ENCODE measurements at places on chromosomes 2 and 18.

DNA sequence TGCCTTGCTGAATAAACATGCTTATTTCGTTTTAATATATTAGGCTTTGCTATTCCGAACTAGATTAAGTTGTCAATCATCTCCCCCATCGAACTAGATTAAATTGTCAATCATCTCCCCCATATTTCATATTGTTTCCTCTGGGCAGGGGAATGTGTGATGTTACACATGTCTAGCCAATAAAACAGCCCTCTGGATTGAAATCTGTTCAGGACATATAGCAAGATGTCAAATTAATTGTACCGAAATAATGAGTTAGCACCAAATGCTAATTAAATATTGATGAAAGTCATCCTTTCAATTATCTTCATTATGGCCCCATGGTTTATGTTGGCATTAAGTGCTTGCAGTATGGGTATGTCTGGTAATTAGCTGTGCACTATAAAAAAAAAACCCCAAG, 135.5 kb downstream of the SPOPL start:
- no peak for DNase-seq

DNA sequence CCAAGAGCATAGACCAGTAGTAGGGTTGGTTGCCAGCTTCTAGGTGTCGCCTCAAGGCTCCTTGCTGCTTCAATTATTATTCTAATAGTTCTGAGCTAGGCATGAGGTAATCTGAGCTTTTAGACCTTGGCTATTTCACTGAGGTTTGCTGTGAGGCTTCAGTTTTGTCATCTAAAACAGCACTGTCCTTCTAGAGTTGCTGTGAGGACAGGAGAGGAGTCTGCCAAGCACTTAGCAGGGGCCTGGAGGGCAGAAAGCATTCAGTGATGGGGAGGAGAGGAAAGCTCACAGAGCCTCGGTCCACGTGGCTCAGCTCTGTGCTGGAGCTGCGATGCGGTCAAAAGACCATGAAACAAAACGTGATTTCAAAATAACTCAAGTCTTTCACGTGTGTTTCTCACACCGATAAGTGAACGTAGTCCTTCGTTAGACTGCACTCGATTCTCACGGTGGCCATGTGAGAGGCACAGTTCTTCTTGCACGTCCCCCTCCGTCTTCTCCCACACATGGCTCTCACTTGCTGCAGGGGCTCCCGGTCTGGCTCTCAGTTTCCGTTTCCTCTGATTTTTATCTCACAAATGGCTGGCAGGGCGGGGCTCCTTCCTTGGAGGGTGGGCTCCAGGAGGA, 113.7 kb downstream of the B3GNT2 start:
- DNase-seq, result no peak

DNA sequence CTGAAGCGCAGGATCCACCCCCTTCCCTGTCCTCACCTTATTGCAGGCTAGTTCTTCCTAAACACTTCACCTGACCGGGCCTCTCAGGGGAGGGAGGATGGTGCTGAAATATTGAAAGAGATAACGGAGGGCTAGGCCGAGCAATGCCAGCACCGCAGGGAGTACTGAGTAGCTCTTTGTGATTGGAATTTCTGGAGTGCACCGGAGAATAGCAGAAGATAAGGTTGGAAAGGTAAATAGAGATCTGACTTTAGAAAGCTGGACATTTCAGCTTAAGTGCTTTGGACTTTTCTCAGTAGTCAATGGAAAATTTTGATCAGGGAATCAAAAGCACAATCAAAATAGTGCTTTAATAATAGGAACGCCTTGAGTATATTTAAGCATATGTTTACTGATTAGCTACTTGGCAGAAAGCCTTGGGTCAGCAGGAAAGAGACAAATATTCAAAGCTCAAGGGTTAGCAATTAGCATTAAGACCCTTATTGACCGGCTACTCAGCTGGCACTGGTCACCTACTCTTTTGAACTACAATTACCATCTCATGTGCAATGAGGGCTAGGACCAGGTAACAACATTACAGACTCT, 142.9 kb upstream of the NDUFV2 start:
- no peak for DNase-seq

- no peak for DNase-seq
Observed at GRCh38 chr18:36340246-36340645, 42.7 kb downstream of the FHOD3 start.

GRCh38 chr2:212936572-212936971, 214.8 kb downstream of the IKZF2 start:
- DNase-seq, result no peak

- no peak for DNase-seq
Observed at GRCh38 chr2:120762341-120763061, 26.8 kb downstream of the GLI2 start.

GRCh38 chr2:158602027-158602426, 145.3 kb downstream of the PKP4 start:
- DNase-seq, result no peak

- DNase-seq, result peak; percentile 74
Observed at GRCh38 chr2:235614900-235615712, 121.3 kb downstream of the AGAP1 start.

DNA sequence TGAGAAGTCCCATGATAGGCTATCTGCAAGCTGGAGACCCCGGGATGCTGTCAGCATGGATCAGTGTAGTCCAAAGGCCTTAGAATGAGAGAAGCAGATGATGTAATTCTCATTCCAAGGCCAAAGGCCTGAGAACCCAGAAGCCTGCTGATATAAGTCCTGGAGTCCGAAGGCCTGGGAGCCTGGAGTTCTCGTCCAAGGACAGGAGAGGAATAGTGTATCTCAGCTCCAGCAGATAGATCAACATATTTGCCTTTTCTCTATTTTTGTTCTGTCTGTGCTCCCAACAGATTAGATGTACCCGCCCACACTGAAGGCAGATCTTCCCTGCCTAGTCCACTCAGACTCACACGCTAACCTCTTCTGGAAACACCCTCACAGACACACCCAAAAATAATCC, 454.9 kb upstream of the CHAC2 start:
- no peak for DNase-seq

GRCh38 chr2:9984217-9984739, 32.8 kb downstream of the GRHL1 start:
- no peak for DNase-seq

DNA sequence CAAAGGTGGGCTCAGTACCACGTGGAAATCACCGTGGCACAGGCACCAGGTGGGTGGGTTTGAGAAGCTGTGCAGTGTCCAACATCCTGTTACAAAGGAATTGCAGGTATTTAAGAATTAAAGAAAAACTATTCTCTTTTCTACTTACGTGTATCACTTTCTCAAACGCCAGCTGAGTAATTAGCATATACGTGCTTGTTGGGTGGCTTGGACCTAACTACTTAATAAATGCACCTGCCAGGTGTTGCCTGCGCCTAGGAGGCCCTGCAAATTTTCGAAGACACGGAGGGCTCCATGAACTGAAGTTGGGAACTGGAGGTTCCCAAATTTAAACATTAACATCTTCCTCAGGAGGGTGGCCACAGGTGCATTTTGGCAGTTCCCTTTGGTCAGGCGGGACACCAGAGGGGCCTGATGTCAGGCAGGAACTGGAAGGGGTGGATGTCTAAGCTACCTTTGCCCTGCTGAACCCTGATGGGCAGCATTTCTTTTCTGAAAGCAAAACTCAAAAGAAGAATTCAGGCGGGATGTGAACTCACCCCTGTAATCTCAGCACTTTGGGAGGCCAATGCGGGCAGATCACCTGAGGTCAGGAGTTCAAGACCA, 84.8 kb downstream of the HS6ST1 start:
- DNase-seq, result no peak

DNA sequence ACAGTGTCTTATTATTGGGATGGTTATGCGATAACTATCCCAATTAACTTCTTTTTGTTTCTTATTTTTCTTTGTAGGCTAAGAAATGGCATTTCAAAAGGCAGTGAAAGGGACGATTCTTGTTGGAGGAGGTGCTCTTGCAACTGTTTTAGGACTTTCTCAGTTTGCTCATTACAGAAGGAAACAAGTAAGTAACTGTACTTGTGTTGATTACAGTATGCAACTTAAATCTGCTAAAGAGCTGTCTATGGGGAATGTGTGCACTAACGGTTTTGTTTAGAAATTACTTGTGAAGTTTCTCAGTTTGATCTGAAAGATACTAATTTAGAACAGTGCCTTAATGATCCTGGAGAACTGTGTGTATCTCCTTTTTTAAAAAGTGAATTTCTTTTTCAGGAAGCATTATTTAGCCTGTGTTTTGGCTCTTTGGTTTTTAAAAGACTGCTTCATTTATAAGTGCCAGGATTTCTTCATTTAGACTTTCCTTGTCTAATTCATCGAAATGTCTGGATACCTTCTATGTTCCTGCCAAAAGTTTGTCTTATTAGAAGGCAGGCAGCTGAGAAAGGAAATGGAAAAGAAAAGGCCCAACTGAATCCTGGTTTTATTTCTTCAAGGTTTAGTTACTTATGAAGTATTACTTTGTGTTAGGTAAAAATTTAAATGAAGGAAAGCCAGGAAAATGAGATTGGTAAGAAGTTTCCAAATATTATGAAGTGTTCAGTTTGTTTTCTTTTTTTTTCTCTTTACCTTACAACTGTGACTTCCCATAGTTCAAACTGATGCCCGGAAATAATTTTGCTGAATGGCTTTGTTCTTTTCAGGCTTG, 40.1 kb downstream of the GPD2 start:
- DNase-seq, result no peak

DNA sequence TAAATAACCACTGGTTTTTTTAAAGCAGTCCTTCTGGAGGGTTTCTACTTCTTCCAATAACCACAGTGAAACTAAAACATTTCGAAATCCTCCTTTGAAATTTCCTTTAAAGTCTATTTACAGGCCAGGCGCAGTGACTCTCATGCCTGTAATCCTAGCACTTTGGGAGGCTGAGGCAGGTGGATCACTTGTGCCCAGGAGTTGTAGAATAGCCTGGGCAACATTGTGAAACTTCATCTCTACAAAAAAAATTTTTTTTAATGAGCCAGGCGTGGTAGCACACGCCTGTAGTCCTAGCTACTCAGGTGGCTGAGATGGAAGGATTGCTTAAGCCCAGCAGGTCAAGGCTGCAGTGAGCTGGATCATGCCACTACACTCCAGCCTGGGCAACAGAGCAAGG, 15.2 kb downstream of the KIDINS220 start:
- no peak for DNase-seq

- no peak for DNase-seq
Observed at GRCh38 chr2:64952511-64953482, 36.4 kb upstream of the SLC1A4 start.

GRCh38 chr2:109474319-109474825, 139.4 kb downstream of the SEPTIN10 start:
- DNase-seq, result no peak

- no peak for DNase-seq
Observed at GRCh38 chr18:306608-307255, 38.9 kb upstream of the THOC1 start.

DNA sequence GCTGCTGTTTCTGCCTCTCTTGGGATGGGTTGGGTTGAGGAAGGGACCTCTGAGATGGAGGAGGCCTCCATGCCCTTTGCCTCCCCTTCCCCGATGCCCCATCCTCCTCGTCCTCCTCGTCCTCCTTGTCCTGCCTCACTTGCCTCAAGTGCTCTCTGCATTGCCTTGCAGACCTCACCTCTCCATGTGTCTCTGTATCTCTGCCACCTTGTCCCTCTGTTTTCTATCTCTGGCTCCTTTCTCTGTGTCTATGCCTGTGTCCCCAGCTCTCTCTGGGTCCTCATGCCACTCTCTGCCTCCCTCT, 87.5 kb downstream of the MCFD2 start:
- DNase-seq, result no peak

Data from fibroblast of skin of left biceps (primary cell).